Progenitor cell of endocrine pancreas (in vitro differentiated cells): ENCODE measurements at places on chromosomes 1 and 21.

DNA sequence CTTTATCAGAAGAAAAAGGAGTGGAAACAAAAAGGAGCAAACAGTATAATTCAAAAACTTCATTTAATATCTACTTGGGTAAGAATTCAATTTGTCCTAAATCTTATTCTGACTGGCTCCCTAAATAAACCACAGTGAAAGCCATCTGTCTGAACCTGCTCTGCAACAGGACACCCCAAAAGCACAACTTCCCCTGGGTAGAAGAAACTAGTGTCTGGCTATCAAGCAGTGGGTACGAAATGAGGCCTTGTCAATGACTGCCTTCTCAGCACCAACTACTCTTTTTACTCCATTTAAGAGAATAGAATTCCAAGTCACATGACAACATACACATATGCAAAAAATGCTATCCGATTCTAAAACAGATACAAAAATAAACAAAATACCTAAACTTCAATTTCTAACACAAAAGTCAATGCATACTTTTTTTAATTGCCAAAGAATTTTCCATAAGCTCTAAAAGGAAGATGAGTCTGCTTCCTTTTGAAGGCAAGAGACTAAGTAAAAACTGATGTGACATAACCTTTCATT, 206.8 kb downstream of the SLC45A1 start:
- H3K27ac ChIP-seq = peak overlapping the region; percentile 23
- DNase-seq = no peak
- H3K27me3 ChIP-seq = no peaks in the 10 kb centered on the region
- no peak overlapping the region for H3K4me3 ChIP-seq
- H3K4me1 ChIP-seq = peaks cover 21% of the 10 kb centered on the region
- H3K36me3 ChIP-seq = peaks cover 21% of the 10 kb centered on the region

DNA sequence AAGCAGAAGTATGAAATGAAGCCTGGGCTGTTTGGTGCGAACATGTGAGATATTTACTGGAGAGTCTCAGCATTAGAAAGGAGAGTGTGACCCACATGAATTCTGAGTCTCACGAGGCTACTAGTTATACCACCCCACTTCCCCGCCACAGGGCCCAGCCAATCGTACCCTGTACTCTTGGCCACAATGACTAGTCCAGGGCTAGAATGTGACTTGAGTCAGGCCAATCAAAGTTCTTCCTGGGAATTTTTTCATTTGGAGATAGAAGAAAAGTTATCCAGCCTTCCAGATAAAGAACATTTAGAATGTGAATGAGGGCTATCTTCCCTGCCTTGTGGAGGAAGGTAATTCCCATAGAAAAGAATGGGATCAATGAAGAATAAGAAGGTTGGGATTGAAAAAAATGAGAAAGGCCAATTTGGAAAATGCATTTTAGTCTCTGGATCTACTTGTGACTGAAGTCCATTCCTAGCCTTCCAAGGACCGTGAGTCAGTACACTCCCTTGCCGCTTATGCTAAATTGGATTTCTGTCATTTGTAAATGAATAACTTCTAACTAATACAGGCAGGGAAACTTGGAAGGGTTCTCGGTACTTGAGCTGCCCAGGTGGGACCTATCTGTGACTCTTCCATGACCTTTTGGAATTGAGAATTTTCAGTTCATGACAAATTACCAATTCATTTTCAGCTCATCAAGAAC, 12.3 kb upstream of the RIMKLA start:
- no peak for DNase-seq
- peaks cover 16% of the 10 kb centered on the region for H3K4me1 ChIP-seq
- H3K4me3 ChIP-seq = no peak overlapping the region
- no peaks in the 10 kb centered on the region for H3K36me3 ChIP-seq

- H3K4me1 ChIP-seq = no peaks in the 10 kb centered on the region
- no peaks in the 10 kb centered on the region for H3K36me3 ChIP-seq
- H3K4me3 ChIP-seq = no peak overlapping the region
- no peak overlapping the region for H3K27ac ChIP-seq
- DNase-seq = no peak
Measured at GRCh38 chr1:110370827-110371226, 20.0 kb downstream of the SLC16A4 start.

GRCh38 chr1:212641956-212642355, 33.4 kb downstream of the ATF3 start:
- DNase-seq = no peak
- H3K36me3 ChIP-seq = no peaks in the 10 kb centered on the region
- H3K4me3 ChIP-seq = no peak overlapping the region
- H3K27me3 ChIP-seq = peaks cover 25% of the 10 kb centered on the region
- no peak overlapping the region for H3K27ac ChIP-seq

- no peaks in the 10 kb centered on the region for H3K27me3 ChIP-seq
- peaks cover 8% of the 10 kb centered on the region for H3K4me1 ChIP-seq
- no peak overlapping the region for H3K27ac ChIP-seq
- DNase-seq = no peak
- H3K4me3 ChIP-seq = no peak overlapping the region
Measured at GRCh38 chr1:237932816-237933215, 42.1 kb upstream of the ZP4 start.
